ENCODE measurements at places on chromosomes 6 and 20. TPM values are rescaled to one million over a fixed set of nuclear protein-coding genes. Genes with fewer than 3 reads are reported as not detected.

- no peak for DNase-seq
These were observed 98.1 kb upstream of the VSTM2L start for GRCh38 chr20:37804584-37805566.

GRCh38 chr20:56205346-56205745 lies 43.2 kb upstream of the MC3R start:
- DNase-seq, result no peak

DNA sequence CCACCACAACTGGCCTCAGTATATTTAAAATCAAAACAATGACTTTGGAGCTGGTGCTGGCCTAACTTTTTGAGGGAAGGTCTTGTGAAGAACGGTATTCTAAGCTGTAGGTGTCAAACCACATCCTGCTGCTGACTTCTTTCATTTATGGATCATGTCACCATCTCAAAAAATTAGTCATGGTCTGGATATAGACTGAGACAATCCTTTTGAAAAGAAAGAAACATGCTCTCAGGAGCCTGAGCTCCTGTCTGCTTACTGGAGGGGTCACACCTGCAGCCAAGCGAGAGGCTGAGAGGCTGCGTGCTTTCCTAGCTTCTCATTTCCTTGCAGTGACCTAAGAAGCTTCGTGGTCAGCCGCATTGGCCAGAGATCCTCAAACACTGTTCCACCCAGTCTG lies 55.2 kb downstream of the TIAM2 start:
- peak; percentile 7 for DNase-seq

- no peak for DNase-seq
These were observed 21.8 kb upstream of the CCND3 start for GRCh38 chr6:41963371-41963770.

DNA sequence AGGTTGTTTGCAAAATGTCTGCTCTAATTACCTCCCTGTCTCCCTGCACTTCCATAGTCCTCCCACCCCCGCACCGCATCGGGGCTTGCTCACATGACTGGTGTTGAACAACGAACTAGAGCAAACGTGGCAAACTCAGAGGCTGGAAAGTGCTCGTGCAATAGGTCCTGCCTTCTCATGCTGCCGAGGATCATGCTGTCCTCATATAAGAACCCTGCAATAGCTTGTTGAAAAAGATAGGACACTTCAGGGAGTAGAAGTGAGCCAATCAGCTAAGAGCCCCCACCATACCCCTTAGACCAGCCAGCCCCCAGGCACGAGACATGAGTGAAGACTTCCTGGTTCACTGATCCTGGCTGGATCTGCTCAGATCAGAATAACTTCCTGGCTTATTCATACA lies 219.2 kb downstream of the C6orf118 start:
- DNase-seq, result no peak

- peak; percentile 81 for DNase-seq
These were observed 2.4 kb downstream of the TCF21 start for GRCh38 chr6:133891149-133891926.

- DNase-seq, result no peak
These were observed 341.7 kb downstream of the PREX1 start for GRCh38 chr20:48486065-48486464.

DNA sequence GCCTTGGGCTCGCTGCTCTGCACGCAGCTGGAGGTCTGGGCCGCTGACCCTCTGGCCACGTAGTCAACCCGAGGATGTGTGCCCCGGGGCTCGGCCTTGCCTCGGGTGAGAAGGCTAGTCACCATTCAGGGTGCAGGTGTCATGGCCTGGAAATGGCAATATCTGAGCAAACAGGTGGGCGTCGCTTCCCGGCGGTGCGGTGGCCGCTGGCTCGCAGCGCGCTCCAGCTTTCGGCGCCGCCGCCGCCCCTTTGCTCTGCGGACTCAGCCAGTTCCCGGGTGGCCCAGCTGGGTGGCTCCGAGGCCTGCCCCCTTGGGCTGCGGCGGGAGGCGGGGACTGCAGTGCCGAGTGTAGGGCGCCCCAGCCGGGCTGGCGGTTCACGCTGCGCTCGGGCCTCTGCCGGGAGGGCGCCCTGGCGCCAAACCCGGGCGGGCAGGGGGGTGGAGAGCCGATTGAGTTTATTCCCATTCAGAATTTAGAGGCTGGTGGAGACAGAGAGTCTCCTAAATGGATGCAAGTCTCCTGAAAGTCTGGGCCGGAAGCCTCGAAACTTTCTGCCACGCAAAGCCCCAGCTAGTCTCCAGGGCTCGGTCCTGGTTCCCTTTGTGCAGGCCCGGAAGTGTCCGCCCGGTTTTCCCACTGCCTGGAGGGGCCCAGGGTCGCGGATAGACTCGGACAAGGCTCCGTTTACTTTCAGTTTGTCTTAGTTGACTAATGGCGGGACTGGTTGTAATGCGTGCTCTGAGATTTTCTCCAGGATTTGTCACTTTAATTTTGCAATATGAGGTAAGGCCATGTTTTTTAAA lies 11.3 kb upstream of the TFAP2A start:
- DNase-seq, result peak; percentile 34

DNA sequence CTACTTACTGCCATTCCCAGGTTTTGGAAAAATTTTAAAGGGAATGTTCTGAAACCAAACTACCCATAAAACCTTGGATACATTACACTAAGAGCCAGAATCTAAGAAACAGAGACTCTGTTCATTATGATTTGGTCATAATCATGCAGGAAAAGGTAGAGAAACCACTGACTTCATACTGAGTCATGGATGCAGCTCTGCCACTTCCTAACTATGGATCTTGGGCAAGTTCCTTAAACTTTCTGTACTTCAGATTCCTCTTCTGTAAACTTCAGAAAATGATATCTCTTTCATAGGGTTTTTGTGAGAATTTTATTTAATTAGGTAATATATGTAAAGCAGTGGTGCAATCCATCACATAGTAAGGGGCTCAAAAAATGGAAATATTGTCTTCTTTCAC lies 20.0 kb downstream of the PLA2G7 start:
- no peak for DNase-seq

GRCh38 chr6:21710216-21710615 lies 116.7 kb downstream of the SOX4 start:
- DNase-seq, result no peak

DNA sequence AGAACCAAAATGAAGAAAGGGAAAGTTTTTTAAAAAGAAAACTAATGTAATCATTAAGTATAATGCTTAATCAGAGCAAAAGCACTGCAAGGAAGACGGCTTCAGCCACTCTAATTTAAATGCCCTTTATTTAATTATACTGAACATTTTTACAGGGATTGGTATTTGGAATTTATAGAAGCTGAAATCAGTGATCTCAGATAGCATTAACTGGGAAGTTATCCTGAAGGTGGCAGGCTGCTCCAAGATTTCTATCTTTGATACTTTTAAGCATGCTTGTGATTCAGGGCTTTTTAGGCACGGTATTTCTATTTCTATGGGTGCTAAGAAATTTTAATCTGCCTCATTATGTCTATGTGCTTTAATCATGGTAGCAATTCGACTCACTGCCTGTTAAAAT lies 1.3 kb upstream of the NDUFAF4 start:
- DNase-seq, result peak; percentile 47

GRCh38 chr20:52484438-52484837 lies 292.9 kb upstream of the ZFP64 start:
- DNase-seq, result peak; percentile 90

GRCh38 chr6:168650671-168651111 lies 209.7 kb downstream of the SMOC2 start:
- no peak for DNase-seq

GRCh38 chr6:106927531-106928398 lies 46.8 kb downstream of the CD24 start:
- peak; percentile 34 for DNase-seq

DNA sequence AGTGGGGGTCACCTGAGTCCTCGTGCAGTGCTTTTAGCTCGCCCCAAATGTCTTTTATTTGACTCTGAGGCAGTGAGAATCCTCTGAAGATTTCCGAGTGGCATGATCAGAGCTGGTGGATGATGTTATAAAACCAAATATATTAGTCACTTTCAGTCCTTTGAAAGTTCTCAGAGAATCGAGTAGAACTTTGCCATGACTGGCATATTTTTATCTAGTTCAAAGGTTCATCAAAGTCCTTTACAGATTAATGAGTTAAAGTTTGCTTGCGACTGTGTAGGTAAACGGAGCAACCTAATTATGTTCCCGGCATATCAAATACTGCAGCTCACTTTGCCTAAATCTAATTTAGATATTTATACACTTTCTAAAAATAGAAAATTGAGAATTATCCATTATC lies 498.5 kb upstream of the NOX3 start:
- no peak for DNase-seq

- no peak for DNase-seq
These were observed 1196.7 kb upstream of the CITED2 start for GRCh38 chr6:140571145-140571544.

Gene SRSF12
- 0.33 TPM for total RNA-seq

Gene HLA-DQB1
- total RNA-seq, result not detected

Gene CNKSR3
- 14.0 TPM for total RNA-seq

Gene GPR6
- total RNA-seq, result not detected

Gene GHRH
- total RNA-seq, result not detected

Gene LIME1
- 3.5 TPM for total RNA-seq

Gene FOXS1
- not detected for total RNA-seq

Gene PAK5
- not detected for total RNA-seq

Gene ZNF334
- total RNA-seq, result 7.9 TPM

All from fibroblast of lung (primary cell).